ENCODE measurements at places on chromosomes 5 and 9. TPM values are rescaled to one million over a fixed set of nuclear protein-coding genes. Genes with fewer than 3 reads are reported as not detected.
A peak's percentile ranks its signal among the peaks of the same experiment; 100 is the strongest.

Gene TPPP
- polyA plus RNA-seq = 0.26 TPM

- DNase-seq = no peak
Measured at GRCh38 chr5:31193116-31193515, 370 bp upstream of the CDH6 start.

Gene TMOD1
- 2.4 TPM for polyA plus RNA-seq

Gene MYMK
- polyA plus RNA-seq = not detected

DNA sequence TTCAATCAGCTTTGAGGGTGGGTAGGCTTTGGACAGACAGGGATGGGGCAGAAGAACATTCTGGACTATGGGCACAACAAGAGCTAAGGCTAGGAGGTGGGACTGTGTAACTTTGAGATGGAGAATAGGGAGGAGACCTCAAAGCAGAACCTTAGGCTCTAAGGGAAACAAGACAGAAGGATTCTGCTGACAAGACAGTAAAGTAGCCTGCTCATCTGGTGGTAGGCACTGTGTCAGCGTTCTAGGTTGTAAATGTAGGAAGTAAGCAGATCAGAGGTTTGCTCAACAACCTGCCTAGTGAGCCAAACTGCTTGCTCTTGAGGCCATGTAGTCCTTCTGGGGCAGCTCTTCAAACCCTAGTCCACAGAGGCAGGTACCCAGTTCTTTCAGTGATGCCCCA lies 15.0 kb upstream of the IL12B start:
- no peak for DNase-seq

GRCh38 chr9:91160181-91160580 lies 201.5 kb downstream of the AUH start:
- no peak for DNase-seq

Gene SGCD
- not detected for polyA plus RNA-seq

Gene CCDC152
- 3.3 TPM for polyA plus RNA-seq

Gene PCDHB7
- polyA plus RNA-seq = not detected

Gene CYLC2
- polyA plus RNA-seq = not detected

Gene RAPGEF1
- 4.6 TPM for polyA plus RNA-seq

DNA sequence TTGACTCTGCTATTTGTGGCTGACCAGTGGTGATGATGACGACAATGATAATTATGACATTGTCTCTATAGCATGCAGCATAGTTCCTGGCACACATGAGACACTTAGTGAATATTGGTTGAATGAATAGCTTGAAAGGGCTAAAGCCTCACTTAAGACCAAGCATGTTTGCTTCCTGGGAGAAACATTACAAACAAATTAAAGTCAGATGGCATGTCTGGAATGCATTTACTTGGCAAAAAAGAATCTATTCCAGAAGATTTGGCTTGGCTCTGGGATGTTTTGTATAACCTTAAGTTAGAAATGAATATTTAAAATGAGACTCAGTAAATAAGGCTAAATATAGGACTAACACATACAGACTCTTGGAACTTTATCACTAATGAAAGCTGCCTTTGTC lies 21.6 kb downstream of the GAS1 start:
- no peak for DNase-seq

- DNase-seq = peak; percentile 57
Measured at GRCh38 chr5:172370648-172371545, 83.4 kb downstream of the SH3PXD2B start.

Gene PTGDS
- polyA plus RNA-seq = not detected
